Astrocyte of the hippocampus (primary cell): ENCODE measurements at places on chromosomes 3 and 15.

DNA sequence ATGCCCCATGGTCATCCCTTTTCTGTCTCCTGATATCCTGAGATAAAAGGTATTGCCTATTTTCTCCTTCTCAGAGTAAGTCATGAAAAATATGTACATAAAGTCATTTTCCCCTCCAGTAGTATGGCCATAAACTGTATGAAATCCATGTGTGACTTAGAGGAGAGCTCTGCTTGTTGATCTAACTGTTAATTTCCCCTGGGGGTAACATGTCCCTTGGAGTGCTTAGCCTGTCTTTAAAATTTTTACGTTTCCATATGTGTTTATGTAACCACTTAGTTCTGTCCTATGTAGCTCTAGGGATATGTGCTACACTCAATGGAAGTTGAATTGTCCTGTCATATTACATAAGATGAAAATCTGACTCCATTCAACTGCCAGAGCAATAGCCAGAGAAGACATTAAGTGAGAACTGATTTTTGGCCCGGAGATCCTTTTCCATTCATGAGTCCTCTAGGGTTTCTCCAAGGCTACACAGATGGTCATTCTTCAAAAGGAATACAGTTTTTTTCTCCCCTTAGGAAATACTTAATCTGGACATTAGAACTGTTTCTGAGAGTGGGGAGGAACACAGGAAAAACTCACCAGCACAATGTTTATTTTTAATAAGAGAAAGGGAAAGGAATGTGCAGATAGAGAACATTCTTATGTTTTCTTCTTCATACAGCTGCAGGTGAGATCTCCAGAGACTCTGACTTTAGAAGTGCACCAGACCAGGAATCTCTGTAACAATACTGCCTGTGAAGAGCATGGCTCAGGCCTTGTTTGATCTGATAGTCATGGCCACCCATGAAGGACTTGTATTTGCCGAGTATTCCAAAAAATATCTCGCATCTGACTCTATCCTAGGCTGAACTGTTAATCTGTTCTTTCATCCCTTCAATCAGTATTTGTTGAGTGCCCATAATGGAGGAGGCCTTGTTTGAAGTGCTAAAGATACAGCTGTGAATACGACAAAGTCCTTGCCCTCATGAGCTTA lies 29.8 kb upstream of the CLRN1 start:
- DNase-seq, result no peak

DNA sequence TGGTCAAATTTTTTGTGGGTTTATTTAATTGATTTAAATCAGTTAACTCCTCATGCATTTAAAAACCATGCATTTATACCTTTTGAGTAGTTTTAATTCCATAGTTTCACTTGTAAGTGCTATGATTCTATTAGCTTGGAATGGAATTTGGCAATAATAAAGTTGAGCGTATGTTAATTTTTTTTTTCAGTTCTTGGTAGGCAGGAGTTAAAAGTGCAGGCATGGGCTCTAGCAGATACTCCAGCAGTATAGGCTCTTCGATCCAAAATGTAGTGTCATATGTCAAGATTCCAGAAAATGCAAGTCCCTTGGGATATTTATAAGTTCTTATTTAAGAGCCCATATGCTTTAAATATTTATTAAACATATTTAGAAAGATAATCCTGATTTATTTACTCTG lies 70.3 kb downstream of the LYSMD4 start:
- no peak for DNase-seq

GRCh38 chr3:36852071-36852470 lies 87.7 kb upstream of the DCLK3 start:
- DNase-seq, result peak; percentile 71

DNA sequence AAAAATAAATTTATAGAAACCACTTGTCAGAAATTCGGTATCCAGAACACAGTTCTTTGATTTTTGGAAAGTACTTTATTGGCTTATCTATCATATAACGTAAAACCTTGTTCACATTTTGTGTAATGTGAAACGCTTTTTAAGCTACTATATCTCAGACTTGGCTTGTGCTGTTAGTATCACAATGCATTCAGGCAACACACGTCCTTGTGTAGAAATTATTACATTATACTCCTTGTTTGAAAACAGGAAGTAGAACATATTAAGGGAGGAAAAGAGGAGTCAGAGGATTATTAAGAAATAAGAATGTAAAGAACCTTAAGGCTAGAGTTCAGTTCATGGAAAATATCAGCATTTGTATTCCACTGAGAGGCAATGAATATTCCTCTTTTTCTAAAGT lies 1.6 kb downstream of the DNAJC13 start:
- DNase-seq, result no peak

DNA sequence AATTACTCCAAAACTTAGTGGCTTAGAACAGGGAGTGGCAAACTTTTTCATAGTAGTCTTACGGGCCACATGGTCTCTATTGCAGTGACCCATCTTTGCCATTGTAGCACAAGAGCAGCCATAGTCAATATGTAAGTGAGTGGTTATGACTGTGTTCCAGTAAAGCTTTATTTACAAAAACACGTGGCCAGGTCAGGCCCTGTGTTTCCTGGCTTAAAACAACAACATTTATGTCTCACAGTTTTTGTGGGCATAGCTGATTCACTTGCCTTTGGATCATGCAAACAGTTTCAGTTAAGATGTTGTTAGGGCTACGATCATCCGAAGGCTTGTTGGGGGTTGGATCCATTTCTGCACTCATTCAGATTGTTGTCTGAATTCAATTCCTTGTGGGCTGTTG lies 103.8 kb downstream of the CHCHD6 start:
- peak; percentile 22 for DNase-seq

GRCh38 chr3:175798326-175798725 lies 939.2 kb downstream of the NAALADL2 start:
- no peak for DNase-seq

DNA sequence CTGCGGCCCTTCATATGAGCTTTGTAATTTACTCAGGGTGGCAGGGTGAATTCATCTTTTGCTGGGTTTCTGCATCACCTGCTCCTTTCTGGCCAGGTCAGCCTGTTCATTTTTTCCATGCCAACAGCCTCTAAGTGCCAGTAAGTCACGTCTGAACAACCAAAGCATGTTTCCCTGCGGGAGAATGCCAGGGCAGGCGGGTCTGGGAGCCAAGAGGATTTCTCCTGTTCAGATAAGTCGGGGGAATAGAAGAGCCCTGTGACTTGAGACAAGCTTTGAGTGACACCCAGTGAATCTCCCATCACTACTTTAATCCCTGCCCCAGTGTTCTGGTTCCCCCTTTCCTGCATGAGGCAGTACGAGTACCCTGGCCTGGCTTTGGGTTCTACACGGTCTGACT lies 153.1 kb downstream of the PGPEP1L start:
- peak; percentile 59 for DNase-seq

DNA sequence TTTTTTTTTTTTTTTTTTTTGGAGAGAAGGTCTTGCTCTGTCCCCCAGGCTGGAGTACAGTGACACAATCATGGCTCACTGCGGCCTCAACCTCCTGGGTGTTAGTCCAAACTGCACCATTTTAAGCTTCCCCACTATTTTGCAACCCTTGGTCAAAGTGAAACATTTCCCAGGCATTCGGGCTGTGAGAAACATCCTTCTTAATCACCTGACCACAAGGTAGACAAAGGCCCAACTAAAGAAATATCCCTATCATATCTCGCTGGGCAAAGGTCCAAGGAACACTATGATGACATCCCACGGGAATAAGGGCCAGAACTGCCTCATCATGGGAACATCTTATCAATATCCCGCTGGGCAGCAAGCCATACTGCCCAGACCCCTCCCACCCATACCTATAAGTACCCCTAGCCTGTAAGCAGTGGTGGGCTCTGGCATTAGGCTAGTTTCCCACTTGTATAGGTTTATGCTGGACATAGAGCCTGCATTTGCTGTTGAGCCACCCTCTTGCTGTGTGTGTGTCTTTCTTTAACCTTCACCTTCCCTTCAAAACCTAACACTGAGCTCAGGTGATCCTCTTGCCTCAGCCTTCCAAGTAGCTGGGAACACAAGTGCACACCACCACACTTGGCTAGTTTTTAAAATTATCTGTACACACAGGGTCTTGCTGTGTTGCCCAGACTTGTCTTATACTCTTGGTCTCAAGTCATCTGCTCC lies 95.2 kb downstream of the SEMA5B start:
- DNase-seq, result no peak

DNA sequence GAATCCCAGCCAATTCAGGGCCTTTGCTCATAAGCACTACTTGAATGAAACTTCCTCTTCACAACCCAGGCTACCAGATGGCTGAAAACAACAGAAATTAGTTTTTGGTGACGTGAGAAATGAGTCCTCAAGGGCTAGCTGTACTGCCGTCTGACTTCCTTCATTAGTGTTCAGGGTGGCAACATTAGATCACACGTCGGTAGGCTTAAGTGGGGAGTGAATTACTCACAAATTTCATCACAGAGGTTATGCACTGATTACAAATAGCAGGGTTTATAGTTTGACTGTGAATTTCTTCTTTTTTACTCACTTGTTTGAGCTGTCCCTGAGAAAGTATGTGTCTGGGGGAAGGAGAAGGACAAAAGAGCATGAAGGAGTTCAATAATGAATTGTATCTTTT lies 397.2 kb downstream of the GAP43 start:
- DNase-seq, result peak; percentile 60

- DNase-seq, result peak; percentile 92
Observed at GRCh38 chr3:171876680-171877147, 33.6 kb downstream of the TMEM212 start.

DNA sequence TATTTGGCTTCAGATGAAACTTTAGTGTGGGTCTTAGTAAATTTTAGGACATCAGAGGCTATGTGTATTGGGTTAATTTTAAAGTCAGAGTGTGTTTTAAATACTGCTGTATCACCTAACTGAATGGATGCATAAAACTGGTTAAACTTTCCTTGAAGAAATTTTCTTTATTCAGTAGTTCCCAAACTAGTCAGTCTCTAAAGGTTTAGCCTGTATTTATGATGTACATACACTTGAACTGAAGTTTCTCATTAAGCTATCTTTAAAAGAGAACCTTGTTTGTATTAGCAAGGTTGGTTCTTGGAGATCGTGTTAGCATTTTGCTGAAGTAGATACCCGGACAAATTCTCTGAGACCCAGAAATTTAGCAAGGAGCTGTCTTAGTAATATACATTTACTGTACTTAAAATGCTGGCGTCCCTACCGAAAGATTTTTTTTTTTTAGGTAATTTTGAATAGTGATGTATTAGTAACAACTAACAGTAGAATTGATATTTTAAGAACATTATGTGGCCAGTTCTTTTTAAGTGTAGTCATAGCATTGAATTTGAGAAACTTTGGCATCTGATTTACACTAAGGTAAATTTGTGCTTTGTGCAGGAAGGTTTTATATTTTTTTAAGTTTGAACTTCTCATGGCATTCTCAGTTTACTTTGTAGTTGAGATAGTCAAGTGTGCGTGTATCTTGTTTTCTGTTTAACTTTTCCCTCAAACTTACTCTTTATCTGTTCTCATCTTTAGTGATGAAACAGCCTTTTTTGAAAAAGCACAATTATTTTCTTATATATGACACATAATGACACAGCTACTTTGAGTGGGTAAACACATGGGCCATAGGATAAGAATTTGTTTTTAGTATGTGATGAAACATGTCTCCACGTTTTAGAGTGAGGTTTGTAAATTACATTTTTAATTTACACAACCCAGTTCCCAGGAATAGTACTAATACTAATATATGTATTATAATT lies 2.9 kb downstream of the DIPK2A start:
- peak; percentile 12 for DNase-seq

- DNase-seq, result no peak
Observed at GRCh38 chr3:139751789-139752188, 74.0 kb upstream of the NMNAT3 start.

GRCh38 chr3:79983118-79983517 lies 215.3 kb upstream of the ROBO1 start:
- DNase-seq, result peak; percentile 20

- no peak for DNase-seq
Observed at GRCh38 chr3:139104062-139104461, 59.4 kb upstream of the PRR23C start.

- DNase-seq, result peak; percentile 43
Observed at GRCh38 chr3:74630602-74631001, 16.1 kb upstream of the CNTN3 start.

- no peak for DNase-seq
Observed at GRCh38 chr3:36032180-36033047, 347.9 kb upstream of the STAC start.

DNA sequence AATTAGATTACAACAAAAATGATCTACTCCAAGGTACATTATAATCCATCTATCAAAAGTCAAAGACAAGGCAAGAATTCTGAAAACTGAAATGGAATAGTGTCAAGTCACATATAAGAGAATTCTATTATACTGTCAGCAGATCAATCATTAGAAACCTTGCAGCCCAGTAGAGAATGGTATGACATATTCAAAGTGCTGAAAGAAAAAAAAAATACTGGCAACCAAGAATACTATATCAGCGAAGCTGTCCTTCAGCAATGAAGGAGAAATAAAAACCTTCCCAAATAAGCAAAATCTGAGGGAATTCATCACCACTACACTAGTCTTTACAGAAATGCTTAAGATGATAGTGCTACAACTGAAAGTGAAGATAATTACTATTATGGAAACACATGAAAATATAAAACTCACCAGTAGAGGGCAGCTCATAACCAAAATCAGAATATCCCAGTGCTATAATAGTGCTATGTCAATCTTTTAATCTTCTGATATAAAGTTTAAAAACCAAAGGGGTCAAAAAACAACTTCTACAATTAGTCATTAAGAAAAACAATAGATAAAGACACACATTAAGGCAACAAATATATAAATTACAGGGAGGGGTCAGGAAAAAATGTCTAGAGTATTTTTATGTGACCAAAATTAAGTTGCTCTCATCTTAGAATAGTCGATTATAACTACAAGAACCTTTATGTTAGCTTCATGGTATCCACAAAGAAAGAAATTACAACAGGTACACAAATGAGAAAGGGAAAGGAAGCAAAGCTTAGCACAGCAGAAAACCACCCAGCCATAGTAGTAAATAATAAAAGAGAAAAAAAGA lies 190.7 kb upstream of the CNTN6 start:
- peak; percentile 15 for DNase-seq

DNA sequence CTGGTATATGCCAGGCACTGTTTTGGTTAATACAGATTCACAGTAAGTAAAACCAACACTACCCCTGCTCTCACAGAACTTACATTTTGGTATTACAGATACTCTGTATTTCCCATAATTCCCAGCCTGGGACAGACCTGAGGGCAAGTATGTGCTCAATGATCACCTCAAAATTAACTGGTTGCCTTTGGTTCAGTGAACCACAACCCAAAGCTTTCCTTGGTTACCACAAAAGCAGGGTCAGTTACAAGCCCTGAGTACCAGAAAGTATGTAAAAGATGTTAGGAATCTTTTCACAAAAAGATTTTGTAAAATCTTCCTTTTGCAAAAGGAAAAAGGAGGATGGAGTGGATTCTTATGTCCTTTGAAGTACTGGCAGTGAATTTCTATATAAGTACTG lies 72.2 kb upstream of the GUCA1C start:
- DNase-seq, result peak; percentile 61

DNA sequence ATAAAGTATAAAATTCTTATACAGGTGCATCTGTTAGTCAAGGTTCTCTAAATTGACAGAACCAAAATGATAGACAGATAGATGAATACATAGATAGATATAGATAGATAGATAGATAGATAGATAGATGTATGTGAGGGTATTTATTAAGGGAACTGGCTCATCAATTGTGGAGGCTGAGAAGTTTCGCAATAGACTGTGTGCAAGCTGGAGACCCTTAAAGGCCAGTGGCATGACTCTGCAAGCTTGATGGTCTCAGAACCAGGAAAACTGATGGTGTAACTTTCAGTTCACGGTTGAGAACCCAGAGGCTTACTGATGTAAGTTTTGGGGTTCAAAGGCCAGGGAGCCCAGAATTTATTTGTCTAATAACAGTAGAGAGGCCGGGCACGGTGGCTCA lies 1123.7 kb upstream of the CADM2 start:
- DNase-seq, result no peak
